Left lobe of liver (tissue), 2 donors: ENCODE measurements at places on chromosomes 11 and 22. TPM values are rescaled to one million over a fixed set of nuclear protein-coding genes. Genes with fewer than 3 reads are reported as not detected.
A peak's percentile ranks its signal among the peaks of the same experiment; 100 is the strongest.

DNA sequence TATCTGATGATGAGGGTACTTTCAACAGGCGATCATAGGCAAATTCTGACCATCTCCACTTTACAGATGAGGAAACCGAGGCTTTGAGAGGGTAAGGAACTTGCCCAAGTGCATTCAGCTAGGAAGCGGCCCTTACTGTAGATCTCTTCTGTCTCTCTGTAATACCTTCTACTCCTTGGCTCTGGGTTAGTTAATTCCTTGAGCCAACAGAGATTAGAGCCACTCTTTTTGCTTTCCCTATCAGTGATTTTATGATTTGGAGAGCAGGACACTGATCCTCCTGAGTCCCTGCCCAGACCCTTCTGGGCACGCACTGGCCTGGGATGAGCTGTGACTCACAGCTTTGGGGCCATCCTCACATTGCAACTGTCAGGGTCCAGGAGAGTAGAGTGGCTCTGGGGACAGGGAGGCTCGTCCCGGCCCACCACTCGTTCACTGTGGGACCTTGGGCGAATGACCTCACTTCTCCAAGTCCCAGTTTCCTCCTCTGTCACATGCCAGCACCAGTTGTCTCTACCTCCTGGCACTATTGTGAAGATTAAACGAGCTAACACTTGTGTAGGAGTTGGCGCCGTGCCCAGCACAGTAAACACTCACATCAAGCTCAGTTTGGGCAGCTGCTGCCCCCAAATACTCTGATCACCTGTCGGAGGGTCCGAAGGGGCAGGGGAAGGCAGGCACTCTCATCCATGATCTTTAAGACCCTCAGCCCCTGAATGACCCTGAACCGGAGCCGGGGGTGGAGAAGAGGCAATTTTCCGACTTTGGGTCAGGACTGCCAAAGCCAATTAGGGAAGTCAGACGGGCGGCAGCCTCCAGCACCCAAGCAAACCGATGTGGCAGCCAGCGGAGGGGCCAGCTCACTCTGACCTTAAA is 235.0 kb downstream of the MIAT start:
- no peak for DNase-seq

DNA sequence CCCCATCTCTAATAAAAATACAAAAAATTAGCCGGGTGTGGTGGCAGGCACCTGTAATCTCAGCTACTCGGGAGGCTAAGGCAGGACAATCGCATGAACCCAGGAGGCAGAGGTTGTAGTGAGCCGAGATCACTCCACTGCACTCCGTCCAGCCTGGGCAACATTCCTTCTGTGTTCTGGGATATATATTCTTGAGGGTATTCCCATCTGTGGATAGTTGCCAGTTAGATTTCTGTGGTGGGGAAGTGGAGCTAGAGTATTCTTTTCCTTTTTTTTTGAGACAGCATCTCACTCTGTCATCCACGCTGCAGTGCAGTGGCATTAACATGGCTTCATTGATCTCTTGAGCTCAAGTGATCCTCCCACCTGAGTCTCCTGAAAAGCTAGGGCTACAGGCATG is 9.1 kb upstream of the ZNF74 start:
- DNase-seq, result no peak

Gene VSIG10L2
- total RNA-seq, result not detected

- no peak for DNase-seq
Measured at GRCh38 chr11:26777372-26777808, 55.5 kb upstream of the SLC5A12 start.

Gene UVRAG
- total RNA-seq, result 8.8 TPM

DNA sequence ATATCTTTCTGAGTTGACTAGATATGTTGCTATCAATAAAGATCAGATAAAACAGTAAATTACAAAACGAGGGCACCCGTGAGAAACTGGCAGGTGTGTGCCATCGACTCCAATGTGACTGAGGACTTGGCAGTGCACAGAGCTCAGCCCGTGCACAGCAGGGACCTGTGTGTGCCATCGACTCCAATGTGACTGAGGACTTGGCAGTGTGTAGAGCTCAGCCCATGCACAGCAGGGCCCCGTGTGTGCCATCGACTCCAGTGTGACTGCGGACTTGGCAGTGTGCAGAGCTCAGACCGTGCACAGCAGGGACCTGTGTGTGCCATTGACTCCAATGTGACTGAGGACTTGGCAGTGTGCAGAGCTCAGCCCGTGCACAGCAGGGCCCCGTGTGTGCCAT is 347.2 kb upstream of the B3GAT1 start:
- no peak for DNase-seq

Gene SYT9
- 11.3 TPM for total RNA-seq

Gene GLB1L3
- 0.10 TPM for total RNA-seq

Gene KDM4D
- 0.23 TPM for total RNA-seq

DNA sequence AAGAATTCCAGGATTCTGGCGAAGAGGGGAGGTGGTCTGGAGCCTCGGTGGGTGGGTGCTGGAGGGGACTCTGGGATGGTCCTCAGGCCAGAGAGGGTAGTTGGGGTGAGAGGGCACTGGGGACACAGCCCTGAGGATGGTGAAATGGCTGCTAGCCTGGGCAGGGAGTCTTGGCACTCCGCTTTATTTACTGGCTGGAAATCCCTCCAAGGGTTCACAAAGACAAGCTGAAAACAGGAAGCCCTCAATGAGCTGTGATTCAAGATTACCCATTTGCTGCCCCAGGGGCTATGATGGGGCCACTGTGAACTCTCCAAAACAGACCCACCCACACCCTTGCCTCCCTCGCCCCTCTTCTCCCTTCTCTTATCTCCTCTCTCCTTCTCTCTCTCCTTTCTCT is 71.9 kb downstream of the FBXO7 start:
- DNase-seq, result peak; percentile 65

- no peak for DNase-seq
Measured at GRCh38 chr11:114031967-114032320, 27.6 kb upstream of the ZBTB16 start.

DNA sequence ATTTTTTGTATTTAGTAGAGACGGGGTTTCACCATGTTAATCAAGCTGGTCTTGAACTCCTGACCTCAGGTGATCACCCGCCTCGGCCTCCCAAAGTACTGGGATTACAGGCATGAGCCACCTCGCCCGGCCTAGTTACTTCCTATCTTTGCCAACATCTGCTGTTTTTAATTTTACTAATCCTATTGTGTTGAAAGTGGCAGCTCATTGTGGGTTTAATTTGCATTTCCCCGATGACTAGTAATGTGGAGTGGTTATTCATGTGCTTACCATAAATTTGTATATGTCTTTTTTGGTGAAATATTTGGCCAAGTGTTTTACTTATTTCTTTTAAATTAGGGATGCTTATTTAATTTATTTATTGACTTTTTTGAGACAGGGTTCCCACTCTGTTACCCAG is 74.2 kb upstream of the SLC25A18 start:
- DNase-seq, result no peak

GRCh38 chr11:6232899-6233298 is 1.5 kb downstream of the FHIP1B start:
- DNase-seq, result no peak

DNA sequence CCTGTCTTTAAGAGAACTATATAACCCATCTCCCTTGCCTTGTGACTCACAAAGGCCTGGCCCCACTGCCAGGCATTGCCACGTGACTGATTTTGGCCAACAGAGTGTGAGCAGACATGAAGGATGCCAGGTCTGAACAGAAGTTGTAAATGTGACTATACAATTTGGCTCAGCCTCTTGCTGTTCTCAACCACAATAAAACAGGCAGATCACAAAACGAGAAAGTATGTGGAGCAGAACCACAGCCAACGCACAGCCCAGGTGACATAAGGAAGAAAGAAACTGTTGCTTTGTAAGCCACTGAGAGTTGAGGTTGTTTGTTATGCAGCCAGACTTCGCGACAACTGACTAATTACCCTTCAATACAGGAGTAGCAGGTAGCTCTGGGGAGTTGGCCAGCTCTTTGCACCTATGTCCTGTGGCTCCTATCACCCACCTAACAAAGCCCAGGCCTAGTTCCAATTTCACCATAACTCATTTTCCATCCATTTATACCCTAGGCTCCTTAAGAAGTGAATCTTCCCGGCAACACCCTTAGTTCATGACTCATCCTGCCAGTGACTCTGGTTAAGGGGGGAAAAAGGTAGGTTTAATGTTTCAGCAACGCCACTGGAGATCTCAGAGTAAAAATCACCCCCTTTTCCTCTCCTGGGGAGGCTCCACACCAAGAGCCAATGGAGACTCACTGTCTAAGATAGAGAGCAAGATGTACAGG is 53.7 kb downstream of the GALNT18 start:
- DNase-seq, result no peak
